G401 (cell line): ENCODE measurements at places on chromosomes 6 and 20. TPM values are rescaled to one million over a fixed set of nuclear protein-coding genes. Genes with fewer than 3 reads are reported as not detected.
A peak's percentile ranks its signal among the peaks of the same experiment; 100 is the strongest.

GRCh38 chr6:147267658-147268057 is 63.4 kb downstream of the STXBP5 start:
- no peak for DNase-seq

EFCAB8 gene
- total RNA-seq, result 0.03 TPM in 1 of 2 replicates, not detected in the other

DNA sequence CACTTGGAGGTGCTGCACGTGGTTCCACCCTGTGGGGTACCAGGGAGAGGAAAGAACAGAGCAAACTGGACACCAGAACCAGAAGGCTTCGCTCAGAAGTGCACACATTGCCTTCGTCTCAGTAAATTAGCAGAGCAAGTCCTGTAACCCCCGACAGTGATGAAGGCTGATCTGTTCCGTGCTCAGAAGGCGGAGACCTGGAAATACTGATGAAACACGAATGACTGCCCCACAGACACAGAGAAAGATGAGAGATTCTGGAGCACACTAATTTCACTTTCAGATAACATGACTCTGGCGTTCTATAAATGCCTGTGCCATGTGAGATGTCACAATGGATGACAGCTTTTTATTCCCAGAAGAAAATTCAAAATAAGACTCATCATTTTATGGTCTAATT is 44.2 kb upstream of the CCR6 start:
- DNase-seq, result no peak

- no peak for DNase-seq
These were observed 14.5 kb upstream of the COL12A1 start for GRCh38 chr6:75220357-75220756.

DNA sequence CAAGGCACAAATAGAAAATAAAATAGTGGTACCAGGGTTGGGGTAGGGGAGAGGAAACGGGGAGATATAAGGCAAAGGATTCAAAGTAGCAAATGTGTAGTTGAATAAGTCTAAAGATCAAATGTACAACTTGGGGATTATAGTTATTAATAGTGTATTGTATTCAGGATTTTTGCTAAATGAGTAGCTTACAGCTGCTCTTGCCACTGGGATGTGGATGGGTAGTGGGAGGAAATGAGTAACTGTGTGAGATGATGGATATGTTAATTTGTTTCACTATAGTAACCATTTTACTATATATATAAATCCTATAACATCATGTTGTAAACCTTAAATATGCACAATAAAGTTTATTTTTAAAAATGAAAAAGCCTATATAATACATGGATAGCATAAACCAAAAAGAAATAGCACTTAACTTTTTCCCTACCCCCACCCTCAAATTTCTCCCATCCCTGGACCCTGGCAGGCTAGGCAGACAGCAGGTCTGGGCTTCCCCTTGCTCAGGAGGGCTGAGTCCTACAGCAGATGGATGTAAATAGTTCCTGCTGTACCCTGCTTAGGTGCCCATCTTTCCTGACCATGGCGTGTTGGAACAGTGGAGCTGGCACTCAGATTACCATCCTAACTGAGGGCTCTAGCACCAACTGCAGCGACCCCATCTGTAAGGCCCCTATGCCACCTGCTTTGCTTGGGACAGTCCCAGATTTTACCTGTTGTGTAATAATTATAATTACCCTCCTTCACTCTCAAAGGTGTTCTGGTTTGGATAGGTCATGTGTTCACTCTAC is 28.6 kb upstream of the PBOV1 start:
- DNase-seq, result peak; percentile 90

JPH2 gene
- 0.24 and 1.8 TPM in 2 replicates for total RNA-seq
